ENCODE measurements at places on chromosomes 16 and 17.

DNA sequence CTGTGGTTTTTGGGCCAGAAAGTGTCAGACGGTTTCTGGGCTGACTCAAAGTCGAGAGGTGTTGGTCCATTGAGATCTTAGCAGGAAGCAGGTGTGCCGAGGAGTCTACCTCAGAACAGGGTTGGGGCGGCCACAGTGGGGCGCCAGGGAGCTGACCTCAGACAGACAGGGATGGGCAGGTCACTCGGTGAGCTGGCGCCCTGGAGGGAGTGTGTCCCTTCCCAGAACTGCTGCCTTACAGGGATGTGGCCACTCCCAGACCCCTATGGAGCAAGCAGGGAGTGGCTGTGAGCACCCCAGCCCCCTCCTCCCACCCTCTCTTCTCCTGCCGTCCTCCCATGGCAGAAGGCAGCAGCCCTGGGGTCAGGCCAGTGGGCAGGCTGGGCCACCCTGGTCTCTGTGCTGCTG, 14.0 kb upstream of the DPEP1 start:
- DNase-seq, result no peak

DNA sequence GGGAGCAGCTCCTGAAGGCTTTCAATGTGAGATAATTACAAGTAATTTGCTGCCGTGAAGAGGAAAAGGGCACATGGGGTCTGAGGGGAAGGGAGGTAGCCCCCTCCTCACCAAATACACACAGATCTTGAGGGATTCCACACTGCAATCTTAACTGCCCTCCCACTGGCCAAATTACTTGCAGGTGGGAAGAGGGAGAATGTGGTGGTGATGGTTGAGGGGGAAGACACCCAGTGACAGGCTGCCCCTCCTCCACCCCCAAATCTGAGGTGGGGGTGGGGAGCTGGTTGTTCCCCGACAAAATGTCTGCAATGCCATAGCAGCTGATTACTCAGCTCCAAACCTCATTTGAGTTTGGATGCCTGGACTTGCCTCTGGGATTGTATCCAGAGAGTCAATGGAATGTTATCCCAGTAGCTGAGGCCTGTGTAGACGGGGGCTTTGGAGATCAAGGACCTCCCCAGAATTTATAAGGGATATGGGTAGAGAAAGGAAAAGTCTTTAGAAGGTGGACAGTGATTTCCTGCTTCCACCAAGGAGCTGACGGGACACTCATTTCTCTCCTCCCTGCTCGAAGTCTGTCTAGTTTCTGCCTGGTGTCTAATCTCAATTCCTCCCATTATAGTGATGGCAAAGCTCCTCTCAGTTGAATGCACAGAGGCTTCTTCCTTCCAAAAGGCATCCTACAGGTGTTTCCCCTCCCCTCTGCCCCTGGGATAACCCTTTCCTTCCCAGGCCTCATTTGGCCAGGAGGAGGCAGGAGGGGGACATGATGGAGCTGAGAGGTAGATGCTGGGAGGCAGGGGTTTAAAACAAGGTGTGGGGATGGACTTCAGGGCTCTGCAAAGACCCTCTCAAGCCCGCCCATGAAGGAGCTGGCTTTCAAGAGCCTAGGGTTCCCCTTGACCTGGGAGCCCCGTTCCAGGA, 8.7 kb downstream of the DLX4 start:
- peak; percentile 40 for DNase-seq

GRCh38 chr17:43772877-43773648, 5.7 kb downstream of the DUSP3 start:
- DNase-seq, result no peak

GRCh38 chr16:54974367-54974766, 43.7 kb downstream of the IRX5 start:
- no peak for DNase-seq

DNA sequence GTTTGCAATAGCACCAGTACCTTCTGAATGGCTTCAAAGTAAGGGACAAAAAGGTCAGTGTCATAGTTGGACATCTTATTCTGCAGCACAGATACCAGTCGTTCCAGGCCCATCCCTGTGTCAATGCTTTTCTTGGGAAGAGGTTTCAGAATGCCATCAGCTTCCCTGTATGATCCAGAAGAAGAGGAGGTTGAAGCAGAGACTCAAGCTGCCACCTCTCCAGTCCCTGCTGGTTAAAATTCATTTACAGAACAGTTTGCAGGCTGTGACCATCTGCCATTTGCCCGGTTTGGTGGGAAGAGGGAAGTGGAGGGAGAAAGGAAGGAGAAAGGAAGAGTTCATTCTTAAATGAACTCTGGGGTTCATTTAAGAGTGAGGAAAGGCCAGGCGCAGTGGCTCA, 18.4 kb upstream of the EXOSC6 start:
- DNase-seq, result no peak

DNA sequence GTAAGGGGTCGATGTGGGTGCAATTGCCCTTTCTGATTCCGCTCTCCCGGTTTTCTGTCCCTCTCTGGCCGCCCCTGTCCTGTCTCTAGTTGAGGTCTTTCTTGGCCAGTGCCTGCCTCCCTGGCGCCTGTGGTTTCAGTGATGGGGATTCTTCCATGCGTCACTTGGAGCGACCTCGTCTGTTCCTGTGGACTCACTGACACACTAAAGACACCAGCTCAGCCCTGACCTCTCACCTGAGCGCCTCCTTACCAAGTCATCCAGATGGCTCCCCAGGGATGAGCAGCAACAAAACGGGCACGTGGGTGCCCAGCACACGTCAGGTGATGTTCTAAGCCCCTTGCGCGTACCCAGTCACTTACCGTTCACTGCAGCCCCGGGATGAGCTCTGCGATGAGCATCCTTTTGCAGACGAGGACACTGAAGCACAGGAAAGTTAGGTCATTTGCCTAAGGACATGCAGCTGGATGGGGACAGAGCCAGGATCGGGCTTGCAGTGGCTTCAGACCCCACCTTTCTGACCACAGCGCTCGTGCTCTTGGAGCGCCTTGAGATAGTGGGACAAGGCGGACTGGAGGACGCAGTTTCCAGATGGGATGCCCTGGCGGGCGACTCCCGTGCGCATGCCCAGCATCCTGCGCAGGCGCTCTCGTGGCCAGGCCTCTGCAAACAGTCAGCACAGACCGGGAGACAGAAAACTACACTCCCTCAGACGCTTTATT, 11.5 kb upstream of the LGALS3BP start:
- no peak for DNase-seq

DNA sequence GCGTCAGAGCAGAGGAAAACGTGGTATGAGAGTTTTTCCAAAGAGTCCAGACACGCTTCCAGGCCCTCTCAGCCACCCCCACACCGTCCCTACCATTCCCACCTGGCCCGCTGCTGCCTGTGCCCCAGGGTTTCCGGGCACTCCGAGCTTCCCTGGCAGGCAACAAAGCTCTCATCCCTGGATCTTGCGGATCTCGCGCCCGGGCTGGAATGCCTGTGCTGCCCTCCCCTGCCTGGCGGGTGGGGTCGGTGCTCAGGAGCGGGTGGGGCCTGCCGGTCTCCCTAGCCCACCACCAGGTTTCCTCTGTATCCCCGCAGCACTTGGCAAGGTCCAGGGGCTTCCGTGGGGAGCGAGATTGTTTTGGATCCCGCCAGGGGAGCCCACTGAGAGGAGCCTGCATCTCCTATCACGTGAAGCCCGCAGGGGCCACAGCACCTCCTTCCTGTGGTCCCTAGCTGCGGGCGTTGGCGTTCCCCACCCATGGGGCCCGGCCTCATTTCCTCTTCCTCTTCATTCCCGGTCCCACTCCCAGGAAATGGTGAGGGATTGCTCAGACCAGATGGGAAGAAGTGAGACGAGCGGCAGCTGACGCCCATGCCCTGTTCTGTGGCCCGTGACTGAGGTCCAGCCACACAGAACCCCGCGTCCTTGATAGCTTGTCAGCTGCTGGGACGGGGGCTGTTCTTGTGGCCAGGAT, 11.0 kb downstream of the TBC1D24 start:
- DNase-seq, result no peak

DNA sequence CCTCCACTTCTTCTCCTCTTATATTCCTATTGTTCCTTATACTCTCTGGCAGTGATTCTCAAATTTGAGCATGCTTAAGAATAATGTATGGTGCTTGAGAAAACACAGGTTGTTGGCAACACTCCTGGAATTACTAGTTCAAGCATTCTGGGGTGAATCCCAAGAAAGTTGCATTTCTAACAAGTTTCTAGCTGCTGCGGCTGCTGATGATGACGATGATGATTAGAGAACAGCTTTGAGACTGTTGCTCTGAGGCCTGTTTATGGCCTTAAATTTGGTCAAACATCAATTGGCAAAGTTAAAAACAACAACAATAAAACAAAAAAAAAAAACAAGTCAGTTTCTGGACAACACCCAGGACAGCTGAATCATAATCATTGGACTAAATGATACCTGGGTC, 961.9 kb downstream of the CDH11 start:
- peak; percentile 20 for DNase-seq

- DNase-seq, result no peak
Observed at GRCh38 chr17:9339958-9340357, 235.7 kb downstream of the STX8 start.

- DNase-seq, result no peak
Observed at GRCh38 chr17:1888741-1889140, 58.9 kb downstream of the RPA1 start.

GRCh38 chr16:77782694-77783093, 5.7 kb upstream of the VAT1L start:
- DNase-seq, result peak; percentile 30

- no peak for DNase-seq
Observed at GRCh38 chr17:62611728-62612127, 15.7 kb upstream of the MRC2 start.

GRCh38 chr16:62386411-62386810, 350.2 kb upstream of the CDH8 start:
- DNase-seq, result no peak

GRCh38 chr16:63749276-63749675, 1372.6 kb downstream of the CDH11 start:
- DNase-seq, result no peak

- DNase-seq, result no peak
Observed at GRCh38 chr16:57643910-57644309, 15.5 kb downstream of the ADGRG1 start.

DNA sequence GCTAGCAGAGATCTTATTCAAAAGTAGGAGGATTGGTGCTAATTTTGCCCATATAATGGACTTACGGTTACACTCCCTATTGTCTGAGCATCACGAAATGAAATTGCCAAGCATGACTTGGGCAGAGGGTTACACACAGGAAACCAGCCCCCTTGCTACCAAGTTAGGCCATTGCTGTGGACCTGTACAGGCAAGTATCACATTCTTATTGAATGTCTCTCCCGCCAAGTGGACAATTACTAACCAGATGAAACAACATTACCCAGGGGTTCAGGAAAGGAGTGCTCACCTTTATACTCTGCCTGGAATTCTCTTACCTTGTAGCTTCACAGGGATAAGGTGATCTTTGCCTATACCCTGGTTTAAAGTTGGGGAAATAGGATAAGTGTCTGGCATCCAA, 70.6 kb upstream of the TOX3 start:
- DNase-seq, result no peak

DNA sequence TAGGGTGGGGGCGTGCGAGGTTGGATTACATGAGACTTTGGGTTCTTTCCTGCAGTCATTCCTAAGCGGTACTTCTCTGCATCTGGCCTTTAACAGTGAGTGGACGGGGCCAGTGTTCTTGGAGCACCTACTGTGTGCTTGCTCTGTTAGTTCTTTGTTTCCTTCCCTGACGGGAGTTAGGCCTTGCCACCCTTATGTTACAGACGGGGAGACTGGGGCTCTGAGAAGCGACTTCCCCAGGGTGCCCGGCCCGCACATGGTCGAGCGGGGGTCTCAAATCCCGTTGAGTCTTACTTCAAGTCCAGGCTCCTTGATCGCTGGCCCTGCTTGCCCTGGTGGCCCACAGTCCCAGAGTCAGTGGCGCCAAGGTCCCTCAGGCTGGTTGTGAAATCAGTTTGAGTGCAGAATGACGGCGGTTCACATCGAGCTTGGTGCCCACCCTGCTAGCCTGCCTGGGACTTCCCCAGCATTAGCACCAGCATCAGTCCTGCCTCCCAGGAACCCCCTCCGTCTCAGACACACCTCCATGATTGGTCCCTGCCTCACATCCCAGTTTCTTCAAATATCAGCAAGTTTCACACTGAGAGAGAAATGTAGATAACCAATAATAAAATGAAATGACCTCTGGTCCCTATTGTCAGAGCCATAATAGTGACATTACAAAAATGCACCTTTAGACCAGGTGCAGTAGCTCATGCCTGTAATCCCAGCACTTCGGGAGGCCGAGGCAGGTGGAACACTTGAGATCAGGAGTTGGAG, 128.0 kb downstream of the CMIP start:
- DNase-seq, result no peak
